ENCODE measurements at places on chromosomes 1 and 21.

- no peak for DNase-seq
These were observed 8.3 kb downstream of the AHCTF1 start for GRCh38 chr1:246923482-246923881.

DNA sequence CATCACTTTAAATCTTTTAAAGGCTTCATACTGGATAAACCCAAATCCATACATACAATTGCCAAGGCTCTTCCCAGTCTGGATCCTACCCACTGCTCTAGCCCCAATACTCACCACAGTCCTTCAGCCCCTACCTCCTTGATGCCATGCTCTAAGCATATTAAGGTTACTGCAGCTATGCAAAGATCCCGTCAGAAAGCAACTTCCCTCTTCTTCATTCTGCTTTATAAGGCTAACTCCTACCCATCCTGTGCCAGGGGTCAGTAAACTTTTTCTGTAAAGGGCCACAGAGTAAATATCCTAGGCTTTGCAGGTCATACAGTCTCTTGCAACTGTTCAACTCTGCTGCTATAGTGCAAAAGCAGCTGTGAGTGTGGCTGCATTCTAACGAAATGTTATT is 34.3 kb upstream of the MTF1 start:
- DNase-seq: no peak

DNA sequence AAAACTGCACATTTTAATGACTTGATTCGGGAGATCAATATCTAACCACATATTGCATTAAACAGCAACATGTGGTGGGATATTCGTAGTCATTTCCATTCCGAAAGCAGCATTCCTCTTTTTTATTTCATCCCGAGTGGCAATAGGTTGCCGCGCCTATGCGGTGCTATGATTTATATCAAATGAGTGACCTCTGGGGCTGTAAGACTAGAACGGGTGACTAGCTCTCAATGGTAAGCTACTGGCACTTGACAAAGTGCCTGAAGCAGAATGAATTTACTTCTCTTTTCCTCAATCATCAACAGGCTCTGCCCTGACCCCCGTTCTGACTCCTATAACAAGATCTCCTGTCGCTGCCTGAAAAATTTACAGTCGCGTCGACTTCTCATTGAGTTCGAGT is 162.3 kb downstream of the ZNF281 start:
- no peak for DNase-seq

- no peak for DNase-seq
These were observed 112.5 kb downstream of the RERE start for GRCh38 chr1:8704866-8705506.

GRCh38 chr1:52659851-52660596 is 27.1 kb downstream of the SHISAL2A start:
- DNase-seq: no peak

DNA sequence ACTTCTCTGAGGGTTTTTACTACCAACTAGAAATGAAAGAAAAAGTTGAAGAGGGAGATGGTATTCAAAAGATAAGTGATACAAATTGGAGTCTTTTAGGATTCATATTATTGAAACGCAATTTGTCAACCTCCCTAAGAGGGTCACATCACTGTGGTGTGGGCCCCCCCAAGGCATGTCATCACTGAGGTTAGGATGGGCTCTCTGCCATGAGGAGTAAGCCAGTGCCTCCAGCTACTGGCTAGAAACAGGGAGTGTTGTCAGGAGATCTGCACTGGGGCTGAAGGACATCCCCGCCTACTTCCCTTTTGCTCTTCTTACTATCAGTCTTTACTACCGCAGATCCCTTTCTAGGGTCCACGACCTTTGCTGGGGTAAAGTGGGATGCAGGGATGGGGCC is 25.9 kb downstream of the ITSN1 start:
- no peak for DNase-seq

GRCh38 chr1:43711049-43711448 is 3.7 kb downstream of the ST3GAL3 start:
- no peak for DNase-seq

DNA sequence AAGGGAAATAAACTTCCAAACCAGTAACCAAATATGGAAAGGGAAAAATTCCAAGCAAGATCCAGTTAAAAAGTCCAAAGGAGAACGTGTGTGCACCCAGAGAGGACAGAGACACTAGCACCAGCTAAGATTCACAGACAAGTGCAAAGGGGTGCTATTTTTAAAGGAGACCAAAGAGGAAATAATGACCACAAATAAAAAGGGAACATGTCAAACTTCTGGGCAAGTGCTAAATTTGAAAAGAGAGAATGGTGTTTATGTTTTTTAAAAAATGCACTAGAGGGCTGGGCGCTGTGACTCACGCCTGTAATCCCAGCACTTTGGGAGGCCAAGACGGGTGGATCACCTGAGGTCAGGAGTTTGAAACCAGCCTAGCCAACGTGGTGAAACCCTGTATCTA is 8.6 kb downstream of the JAM2 start:
- no peak for DNase-seq

DNA sequence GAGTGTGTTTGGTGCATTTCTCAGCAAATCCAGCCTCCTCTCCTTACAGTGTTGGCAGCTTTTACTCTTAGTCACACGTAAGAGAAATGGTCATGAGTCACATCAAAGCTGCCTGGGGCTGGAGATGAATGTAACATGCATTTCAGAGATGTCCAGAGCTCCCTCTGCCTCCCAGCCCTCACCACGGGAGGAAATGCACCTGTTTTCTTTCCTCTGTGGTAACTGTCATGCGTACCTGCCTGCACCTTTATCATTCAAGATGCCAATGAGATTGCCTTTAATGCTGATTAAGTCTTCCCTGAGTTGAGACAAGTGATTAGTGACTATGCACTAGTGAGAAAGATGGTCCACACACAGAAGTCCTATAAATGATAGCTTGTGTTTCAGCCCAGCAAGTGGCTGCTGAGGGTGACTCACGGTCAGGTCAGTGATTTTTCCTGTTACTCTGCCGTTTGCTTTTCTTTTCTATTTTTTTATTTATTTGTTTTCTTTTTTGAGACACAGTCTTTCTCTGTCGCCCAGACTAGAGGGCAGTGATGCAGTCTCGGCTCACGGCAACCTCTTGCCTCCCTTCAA is 277.3 kb upstream of the FMN2 start:
- DNase-seq: no peak

- DNase-seq: no peak
These were observed 48.1 kb downstream of the ELAPOR1 start for GRCh38 chr1:109161858-109162606.

GRCh38 chr1:15953791-15954241 is 22.1 kb downstream of the ZBTB17 start:
- DNase-seq: no peak

GRCh38 chr1:46172321-46172720 is 2.6 kb upstream of the TSPAN1 start:
- DNase-seq: no peak

- no peak for DNase-seq
These were observed 77.0 kb downstream of the PGM1 start for GRCh38 chr1:63670164-63670563.

GRCh38 chr1:228010921-228011320 is 4.1 kb downstream of the WNT3A start:
- DNase-seq: no peak

GRCh38 chr1:44405798-44406736 is 1.0 kb downstream of the RNF220 start:
- DNase-seq: no peak

GRCh38 chr1:8814865-8815264 is 2.6 kb downstream of the RERE start:
- no peak for DNase-seq

- DNase-seq: no peak
These were observed 17.9 kb downstream of the PRDM15 start for GRCh38 chr21:41861255-41861654.
